DMS 273 treated with DMSO at 0.1 percent for 48 hours (cell line): ENCODE measurements at places on chromosomes 1 and 21.

DNA sequence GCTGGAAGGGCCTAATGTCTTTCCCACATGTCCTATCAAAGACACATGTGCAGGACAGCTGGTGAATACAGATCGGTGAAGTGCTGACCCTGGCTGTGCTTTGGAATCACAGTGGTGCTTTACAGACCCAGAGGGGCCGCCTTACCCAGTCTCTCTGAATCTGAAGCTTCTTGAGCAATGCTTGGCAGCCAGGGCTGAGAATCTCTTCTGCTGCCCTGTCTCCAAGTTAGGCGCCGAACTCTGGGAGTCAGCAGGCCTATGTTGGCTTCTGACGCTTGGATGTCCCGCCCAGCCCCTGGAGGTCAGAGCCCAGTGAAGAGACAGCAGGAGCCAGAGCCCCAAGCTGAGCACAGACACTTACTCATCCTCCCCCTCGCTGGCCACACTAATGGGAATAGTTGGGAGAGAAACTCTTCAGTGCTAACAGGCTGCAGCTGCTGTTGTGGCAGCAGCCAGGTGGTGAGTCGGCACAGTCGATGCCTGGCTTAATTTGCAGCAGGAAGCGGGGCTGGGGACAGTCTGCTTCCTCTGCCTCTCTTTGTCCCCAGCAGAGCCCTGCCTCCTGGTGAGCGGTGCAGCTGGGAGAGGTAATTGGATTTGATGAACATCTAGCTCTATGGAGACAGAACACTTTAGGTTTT is 68.1 kb downstream of the URB2 start:
- DNase-seq: peak; percentile 89

DNA sequence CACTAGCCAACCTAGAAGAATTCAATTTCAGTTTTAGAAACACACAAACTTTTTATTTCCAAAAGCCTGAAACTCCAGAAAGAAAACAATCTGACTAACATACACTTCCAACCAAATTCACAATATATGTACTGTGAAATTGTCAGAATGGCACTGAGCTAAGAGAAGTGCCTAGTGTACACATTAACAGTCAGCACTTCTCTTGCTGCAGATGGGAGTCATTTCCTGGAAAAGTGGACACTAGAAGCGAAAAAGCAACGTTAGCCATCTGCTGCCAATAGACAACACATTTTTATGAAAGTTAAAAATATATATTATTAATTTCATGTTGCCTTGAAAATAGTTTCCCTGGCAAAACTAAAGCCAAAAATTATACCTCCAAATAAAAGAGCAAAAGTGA is 66.1 kb downstream of the EPS15 start:
- no peak for DNase-seq

- peak; percentile 68 for DNase-seq
Observed at GRCh38 chr1:201430776-201431175, 9.2 kb upstream of the TNNI1 start.

DNA sequence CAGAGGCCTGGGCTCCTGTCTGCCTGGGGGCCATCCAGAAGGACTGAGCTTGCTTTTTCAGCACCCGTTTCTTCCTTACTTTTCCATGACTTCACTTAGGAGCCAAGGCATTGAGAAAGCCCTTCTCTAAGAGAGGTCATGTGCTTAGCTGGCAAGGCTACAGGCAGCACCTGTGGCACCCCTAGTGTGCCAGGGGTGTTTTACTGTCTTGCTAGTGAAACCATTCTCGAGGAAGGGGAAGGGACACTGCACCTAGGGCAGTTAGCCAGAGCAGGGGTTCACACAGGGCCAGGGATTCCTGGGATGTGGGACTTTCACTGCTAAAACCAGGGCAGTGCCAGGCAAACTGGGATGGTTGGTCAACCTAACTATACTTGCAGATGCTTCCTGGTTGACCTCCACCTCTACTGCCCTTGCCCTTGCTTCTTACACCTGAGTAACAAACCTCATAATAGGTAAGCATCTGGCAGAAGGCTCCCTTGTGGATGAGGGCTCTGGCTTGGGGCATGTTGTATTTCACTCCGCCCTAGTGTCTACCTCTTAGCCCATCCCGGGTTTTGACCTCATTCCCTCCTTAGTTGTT is 69.2 kb downstream of the NOS1AP start:
- DNase-seq: no peak
